Activated T-helper 1 cell treated with anti-CD3 and anti-CD28 coated beads, Interleukin-12 subunit alpha, Interleukin-12 subunit beta, Interleukin-2, Interleukin-4 antibody, amounts not matched to agents 30 ng/mL and 10 ng/mL and 1 ng/mL, durations not matched to agents 14 hours and 24 hours and 36 hours (primary cell): ENCODE measurements at places on chromosomes 1 and 21. TPM values are rescaled to one million over a fixed set of nuclear protein-coding genes. Genes with fewer than 3 reads are reported as not detected.

Gene SH2D1B
- 0.10 TPM in 1 of 2 replicates, not detected in the other for total RNA-seq

Gene ZNF644
- 60.4 and 68.7 TPM in 2 replicates for total RNA-seq

Gene H3-3A
- total RNA-seq, result 416 and 426 TPM in 2 replicates

Gene SF3B4
- total RNA-seq, result 125 and 136 TPM in 2 replicates

Gene ST6GALNAC3
- not detected in 2 replicates for total RNA-seq

Gene CASP9
- total RNA-seq, result 19.5 and 21.0 TPM in 2 replicates

Gene AZIN2
- total RNA-seq, result 1.1 and 1.4 TPM in 2 replicates

Gene OLIG2
- total RNA-seq, result not detected in 2 replicates

Gene RAB25
- total RNA-seq, result 0.18 TPM in 1 of 2 replicates, not detected in the other

Gene IL12RB2
- total RNA-seq, result 218 and 221 TPM in 2 replicates

Gene CFHR1
- total RNA-seq, result not detected in 2 replicates

Gene HPCAL4
- 0.69 and 0.75 TPM in 2 replicates for total RNA-seq

Gene PDPN
- total RNA-seq, result not detected in 2 replicates

Gene SYNC
- 0.05 TPM in 1 of 2 replicates, not detected in the other for total RNA-seq

Gene PTPN22
- 66.2 and 66.7 TPM in 2 replicates for total RNA-seq

Gene AKR1A1
- total RNA-seq, result 192 and 194 TPM in 2 replicates

Gene SEC16B
- total RNA-seq, result not detected in 2 replicates
